ENCODE measurements at places on chromosomes 5 and 9. TPM values are rescaled to one million over a fixed set of nuclear protein-coding genes. Genes with fewer than 3 reads are reported as not detected.

DNA sequence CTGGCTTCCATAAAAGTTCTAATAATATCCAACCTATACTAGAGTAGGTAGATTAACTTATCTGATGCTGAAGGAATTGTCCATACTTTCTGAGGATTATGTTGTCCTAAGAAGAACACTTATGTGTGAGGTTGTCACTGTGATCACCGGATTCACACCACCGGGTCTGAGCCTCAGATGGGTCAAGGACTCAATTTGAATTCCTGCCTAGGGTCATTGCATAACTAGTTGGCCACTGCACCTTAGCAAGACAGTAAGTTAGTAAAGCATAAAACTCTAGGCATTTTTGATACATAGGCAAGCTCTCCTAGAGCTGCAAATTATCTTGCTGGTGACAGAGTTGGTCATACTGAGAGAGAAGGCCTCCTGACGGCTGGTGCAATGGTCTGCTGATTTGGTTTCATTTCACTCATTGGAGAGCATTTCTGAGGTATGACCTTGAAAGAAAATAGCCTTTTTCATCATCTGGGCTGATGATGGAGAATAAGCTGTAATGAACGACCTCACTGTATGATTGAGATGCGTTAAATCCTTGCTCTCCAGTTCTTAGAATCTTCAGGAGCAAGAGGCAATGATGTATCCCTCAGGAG, 72.0 kb upstream of the CKMT2 start:
- no peak for DNase-seq

- no peak for DNase-seq
These were observed 174.7 kb upstream of the PPP1R2B start for GRCh38 chr5:156675395-156675794.

PLCXD3 gene
- total RNA-seq = not detected

GRCh38 chr9:134175808-134176598, 11.6 kb upstream of the RNU6ATAC start:
- DNase-seq = no peak

DNA sequence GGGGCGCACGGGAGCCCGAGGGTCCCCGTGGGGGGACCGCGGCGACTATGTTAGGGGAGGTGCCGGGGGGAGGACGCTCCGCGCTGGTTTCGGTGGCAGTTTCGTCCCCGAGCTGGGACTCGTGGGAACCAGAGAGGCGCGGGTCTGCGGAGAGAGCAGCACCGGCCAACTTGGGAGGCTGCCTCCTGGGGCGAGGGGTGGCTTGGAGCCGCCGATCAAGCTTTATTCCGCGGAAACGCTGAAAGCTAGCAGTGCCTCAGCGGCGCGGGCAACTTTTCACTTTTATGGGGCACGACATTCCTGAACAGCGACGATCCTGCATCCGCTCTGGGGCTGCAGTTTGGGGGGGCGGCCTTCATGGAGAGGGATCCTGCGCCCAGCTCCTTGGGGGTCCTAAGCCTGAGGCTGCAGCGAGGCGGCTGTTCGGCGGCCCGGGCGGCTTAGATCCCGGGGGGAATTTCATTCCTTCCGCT, 369 bp downstream of the OCLN start:
- DNase-seq = peak; percentile 16

DNA sequence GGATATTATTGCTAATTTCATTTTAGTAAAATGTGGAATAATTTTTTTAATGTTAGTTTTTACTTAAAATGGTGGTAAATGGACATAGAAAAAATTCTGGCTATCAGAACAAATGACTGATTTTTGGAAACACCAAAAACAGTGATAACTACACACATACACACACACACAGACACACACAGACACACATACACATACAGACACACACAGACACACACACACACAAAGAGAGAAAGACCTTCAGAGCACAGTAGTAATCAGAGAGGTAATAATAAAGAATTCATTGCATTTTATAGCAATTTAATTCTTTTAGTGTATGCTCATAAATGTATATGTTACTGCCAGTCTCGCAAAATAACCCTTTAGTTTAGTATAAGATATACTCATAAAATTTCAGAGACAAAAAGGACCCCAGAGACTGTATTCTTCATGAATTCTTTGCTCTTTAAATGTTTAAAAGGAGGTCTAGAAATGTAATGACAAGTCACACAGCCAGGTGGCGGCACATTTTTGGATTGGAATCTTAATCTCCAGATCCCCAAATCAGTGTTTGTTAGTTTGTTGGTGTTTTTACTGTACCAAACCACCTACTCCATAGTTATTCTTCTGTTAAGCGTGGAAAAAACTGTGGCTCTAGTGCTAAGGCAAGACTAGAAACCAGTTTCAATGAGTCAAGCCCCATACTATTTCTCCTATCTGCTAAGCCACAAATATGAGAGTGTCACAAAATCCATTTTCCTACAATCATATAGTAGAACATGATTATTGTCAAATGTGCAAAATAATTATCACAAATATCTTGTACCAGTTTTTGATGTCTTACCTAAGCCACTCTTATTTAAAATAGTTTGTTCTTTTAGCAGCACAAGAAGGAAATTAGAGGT, 109.9 kb downstream of the EDIL3 start:
- DNase-seq = no peak

DNA sequence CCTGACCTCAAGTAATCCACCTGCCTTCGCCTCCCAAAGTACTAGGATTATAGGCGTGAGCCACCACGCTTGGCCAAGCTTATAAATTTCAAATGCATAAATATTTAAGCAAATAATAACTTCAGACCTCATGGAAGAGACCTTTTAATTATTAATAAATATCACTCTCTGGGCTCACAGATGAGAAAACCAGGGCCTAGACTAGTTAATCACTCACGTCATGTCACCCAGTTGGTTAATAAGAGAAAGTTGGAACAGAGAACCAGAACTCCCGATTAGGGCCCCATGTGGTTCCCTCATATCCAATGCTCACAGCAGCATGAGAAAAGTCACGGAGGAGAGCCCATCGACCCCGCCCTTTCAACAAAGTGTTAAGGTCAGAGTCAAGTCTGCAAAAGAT, 79.3 kb downstream of the EPB41L4A start:
- no peak for DNase-seq

- DNase-seq = no peak
These were observed 213.2 kb downstream of the PCSK5 start for GRCh38 chr9:76103531-76104315.

IGFBPL1 gene
- not detected for total RNA-seq

ANKRD34B gene
- not detected for total RNA-seq

DNA sequence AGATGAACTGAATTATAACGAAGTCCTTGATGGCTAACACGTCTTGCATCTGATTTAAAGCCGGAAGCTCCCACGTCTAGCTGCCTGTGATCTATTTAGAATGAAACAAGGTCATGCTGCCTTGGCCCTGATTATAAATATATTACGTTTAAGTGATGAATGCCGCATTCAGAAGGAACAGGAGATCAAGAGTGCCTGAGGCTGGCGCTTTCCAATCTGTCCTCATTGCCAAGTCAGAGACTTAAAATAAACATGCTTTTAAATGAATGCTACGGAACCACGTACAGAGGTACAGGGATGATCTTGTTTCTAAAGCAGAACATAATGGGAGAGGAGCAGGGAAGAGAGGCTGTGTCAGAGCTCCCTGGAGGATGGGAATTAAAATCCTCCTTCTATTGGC, 292.8 kb downstream of the TLE1 start:
- DNase-seq = no peak

DNA sequence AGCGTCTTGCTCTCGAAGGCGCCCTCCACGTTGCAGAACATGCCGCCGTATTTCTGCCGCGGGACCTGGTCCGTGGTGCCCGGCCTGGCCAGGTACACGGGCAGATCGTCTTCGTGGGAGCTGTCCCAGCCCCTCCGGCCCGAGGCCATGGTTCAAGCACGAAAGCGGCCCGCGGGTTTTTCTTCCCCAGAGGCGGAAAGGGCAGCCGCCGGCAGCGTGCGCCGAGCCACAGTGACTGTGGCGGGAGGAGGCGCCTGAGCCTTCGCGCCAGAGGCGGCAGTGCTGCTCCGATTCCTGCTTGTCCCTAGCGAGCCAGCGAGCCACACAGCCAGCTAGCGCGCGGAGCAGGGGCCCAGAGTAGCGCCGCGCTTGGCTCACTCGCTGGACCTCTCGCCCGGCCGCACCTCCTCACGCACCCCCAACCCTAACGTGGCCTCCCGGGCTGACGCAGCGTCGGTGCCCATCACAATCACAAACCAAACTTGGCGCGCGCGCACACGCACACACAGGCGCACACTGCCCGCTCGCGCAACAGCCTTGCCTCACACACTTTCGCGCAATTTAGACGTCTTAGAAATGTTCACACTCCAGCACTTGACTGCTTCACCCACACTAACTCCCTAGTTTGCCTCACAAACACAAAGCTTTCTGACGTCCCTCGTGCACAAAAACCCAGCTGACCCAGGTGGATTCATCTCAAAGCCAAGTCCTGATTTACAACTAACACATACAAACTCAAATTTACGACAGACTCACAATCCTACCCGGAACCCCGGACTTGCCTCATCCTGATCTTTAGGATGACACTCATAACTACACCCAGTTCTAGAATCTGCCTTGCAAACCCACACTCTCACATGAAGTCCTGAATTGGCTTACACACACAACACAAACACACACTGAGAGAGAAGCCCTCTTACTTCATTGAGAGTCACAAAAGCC, at the start of gene DPYSL3:
TSS of gene DPYSL3 (minus strand) at position 359 of the 942 bp plus-strand sequence. CDS start at position 149, 210 bp downstream.
- no peak for DNase-seq

- DNase-seq = no peak
These were observed 576.7 kb upstream of the ZNF462 start for GRCh38 chr9:106286249-106286648.

DNA sequence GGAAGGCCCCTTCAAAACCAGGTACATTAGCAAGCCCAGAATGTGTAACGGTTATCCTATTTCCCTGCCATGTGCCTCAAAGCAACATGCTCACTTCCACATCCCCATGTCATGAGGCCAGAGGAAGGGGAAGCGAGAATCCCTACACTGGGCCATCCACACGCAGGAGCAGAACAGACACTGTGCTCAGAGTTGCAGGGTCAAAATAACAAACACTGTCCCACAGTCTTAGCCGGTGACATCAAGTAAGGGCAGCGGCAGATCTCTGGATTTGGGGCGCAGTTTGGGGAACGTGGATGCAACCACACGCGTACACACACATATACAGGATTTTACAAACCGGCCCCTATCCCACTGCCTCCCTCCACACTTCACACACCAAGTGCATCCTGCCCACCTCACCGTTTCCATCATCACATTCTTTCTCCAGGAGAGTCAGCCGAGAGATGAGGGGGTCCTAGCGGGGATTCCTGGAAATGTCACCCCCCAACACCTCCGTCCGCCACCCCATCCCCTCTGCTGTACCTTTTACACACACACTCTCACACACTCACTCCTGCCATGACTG, 776 bp downstream of the APBA1 start:
- DNase-seq = no peak

- DNase-seq = no peak
These were observed 114.2 kb downstream of the RGS3 start for GRCh38 chr9:113577525-113578261.

C9orf43 gene
- 0.65 TPM for total RNA-seq

DNA sequence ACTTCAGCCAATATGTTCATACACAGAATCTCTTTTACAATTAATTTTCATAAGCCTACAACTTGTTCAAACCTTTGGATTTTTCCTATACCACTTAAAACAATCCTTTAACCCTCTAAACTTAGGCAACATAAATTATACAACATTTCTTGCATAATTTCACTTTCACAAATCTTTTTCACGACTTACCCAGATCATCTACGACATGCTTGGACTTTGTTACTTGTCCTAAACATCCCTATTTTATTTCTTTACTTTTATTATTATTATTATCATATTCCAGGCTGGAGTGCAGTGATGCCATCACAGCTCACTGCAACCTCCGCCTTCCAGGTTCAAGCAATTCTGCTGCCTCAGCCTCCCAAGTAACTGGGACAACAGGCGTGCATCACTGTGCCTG, 68.0 kb downstream of the CACNA1B start:
- DNase-seq = no peak

DNA sequence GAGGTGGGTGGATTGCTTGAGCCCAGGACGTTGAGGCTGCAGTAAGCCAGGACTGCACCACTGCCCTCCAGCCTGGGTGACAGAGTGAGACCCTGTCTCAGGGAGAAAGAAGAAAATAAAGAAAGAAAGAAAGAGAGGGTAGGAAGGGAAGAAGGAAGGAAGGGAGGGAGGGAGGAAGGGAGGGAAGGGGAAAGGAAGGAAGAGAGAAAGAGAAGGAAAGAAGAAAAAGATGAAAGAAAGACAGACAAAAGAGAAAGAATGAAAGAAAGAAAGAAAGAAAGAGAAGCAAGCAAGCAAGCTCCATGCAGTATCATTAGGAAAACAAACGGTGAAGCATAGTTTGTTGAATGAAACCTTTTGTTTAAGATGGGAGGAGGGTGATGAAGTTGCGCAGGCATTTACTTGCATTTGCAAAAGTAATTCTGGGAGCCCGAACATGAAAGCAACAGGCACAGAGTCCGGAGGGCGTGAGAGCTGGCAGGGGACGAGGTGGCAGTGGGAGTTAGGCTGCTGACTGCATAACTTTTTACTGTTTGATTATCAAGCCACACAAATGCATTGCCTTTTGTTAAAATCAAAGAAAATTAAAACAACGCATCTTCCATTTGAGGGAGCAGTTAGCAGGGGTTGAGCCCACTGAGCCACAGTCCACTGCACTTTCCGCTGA, 26.0 kb upstream of the CEP72 start:
- no peak for DNase-seq

DNA sequence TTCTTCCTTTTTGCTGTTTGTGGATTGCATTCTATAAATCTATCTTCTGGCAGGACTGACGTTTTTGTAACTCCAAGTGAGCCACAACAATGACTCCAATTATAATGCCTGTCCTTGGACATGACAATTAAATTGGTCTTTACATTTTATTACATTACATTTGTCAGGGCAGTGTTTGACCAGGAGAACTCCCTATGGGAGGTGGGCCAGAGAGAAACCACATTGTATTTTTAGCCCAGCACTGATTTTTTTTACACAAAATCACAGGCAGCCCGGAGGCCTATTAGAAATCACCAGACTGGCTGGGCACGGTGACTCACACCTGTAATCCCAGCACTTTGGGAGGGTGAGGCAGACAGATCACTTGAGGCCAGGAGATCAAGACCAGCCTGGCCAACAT, 99.1 kb upstream of the SMC5 start:
- DNase-seq = no peak

DNA sequence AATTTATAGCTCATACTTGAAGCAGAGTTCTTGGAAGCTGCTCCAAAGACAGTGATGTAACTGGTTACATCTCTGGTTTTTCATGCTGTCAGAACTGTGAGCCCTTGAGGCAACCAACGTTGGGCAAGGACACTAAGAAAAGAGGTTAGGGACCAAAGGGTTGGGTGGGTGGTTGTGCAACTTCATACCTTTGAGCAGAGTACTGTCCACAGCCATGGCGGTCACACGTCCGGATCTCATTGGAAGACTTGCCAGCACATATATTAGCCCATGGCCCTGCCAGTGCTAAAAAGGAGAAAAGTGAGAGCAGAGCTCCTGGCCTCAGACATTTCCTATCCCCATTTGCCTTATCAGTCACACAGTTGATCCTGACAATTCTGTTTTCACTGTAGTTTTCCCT, 2.1 kb downstream of the LECT2 start:
- no peak for DNase-seq

Measured in activated CD4-positive, alpha-beta memory T cell treated with anti-CD3 and anti-CD28 coated beads for 36 hours (primary cell).